ENCODE measurements at places on chromosomes 6 and 20. TPM values are rescaled to one million over a fixed set of nuclear protein-coding genes. Genes with fewer than 3 reads are reported as not detected.

The ENPP4 gene
- total RNA-seq = 20.2 TPM

The BPIFB3 gene
- total RNA-seq = not detected

The TMEM217 gene
- total RNA-seq = 1.2 TPM

The EMILIN3 gene
- 0.06 TPM for total RNA-seq

The NOX3 gene
- total RNA-seq = not detected

The FAM8A1 gene
- 27.0 TPM for total RNA-seq

The UBD gene
- not detected for total RNA-seq

The ELOVL5 gene
- 75.2 TPM for total RNA-seq

The LHFPL5 gene
- total RNA-seq = not detected

The DEF6 gene
- total RNA-seq = 39.8 TPM

The BMP6 gene
- total RNA-seq = 1.0 TPM

The NOTCH4 gene
- 36.3 TPM for total RNA-seq

The TNF gene
- total RNA-seq = 2.1 TPM

DNA sequence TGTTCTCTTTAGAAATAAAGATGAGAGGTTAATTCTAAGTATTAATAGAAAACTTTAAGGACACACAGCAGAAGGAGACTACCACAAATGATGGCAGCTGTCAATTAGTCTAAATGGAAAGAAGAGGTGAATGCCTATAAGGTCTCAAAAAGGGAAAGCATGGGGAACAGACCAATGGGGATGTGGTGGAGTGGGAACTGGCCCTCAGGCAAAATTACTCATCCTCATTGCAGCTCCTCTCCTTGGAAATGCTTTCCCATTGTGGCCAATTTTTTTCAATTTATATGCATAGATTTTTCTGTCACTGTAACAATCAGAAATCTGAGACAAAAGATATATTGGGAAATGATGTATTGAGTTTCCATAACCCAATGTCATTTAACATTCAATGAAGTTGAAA lies 222.9 kb upstream of the DEFB112 start:
- no peak overlapping the region for H3K4me3 ChIP-seq
- H3K27me3 ChIP-seq = no peaks in the 10 kb centered on the region
- no peaks in the 10 kb centered on the region for H3K36me3 ChIP-seq
- DNase-seq = no peak
- H3K4me1 ChIP-seq = no peaks in the 10 kb centered on the region

GRCh38 chr6:37650071-37650481 lies 47.6 kb downstream of the MDGA1 start:
- DNase-seq = no peak
- H3K4me1 ChIP-seq = peaks cover 7% of the 10 kb centered on the region
- no peaks in the 10 kb centered on the region for H3K27me3 ChIP-seq
- H3K4me3 ChIP-seq = no peak overlapping the region
- no peaks in the 10 kb centered on the region for H3K36me3 ChIP-seq

- no peaks in the 10 kb centered on the region for H3K27me3 ChIP-seq
- DNase-seq = no peak
- H3K36me3 ChIP-seq = no peaks in the 10 kb centered on the region
- H3K27ac ChIP-seq = no peak overlapping the region
Measured at GRCh38 chr6:6164367-6164766, 156.1 kb downstream of the F13A1 start.

- no peaks in the 10 kb centered on the region for H3K27me3 ChIP-seq
- DNase-seq = no peak
- H3K4me3 ChIP-seq = no peak overlapping the region
- no peak overlapping the region for H3K27ac ChIP-seq
- no peaks in the 10 kb centered on the region for H3K4me1 ChIP-seq
- no peaks in the 10 kb centered on the region for H3K36me3 ChIP-seq
Measured at GRCh38 chr6:162580619-162581018, 146.9 kb downstream of the PRKN start.

GRCh38 chr6:4922488-4923037 lies 81.3 kb downstream of the RPP40 start:
- DNase-seq = no peak
- no peaks in the 10 kb centered on the region for H3K27me3 ChIP-seq
- H3K4me1 ChIP-seq = no peaks in the 10 kb centered on the region

GRCh38 chr6:7406743-7407142 lies 17.1 kb downstream of the RIOK1 start:
- H3K27me3 ChIP-seq = no peaks in the 10 kb centered on the region
- H3K4me1 ChIP-seq = no peaks in the 10 kb centered on the region
- H3K27ac ChIP-seq = no peak overlapping the region
- peaks cover 71% of the 10 kb centered on the region for H3K36me3 ChIP-seq
- no peak for DNase-seq

DNA sequence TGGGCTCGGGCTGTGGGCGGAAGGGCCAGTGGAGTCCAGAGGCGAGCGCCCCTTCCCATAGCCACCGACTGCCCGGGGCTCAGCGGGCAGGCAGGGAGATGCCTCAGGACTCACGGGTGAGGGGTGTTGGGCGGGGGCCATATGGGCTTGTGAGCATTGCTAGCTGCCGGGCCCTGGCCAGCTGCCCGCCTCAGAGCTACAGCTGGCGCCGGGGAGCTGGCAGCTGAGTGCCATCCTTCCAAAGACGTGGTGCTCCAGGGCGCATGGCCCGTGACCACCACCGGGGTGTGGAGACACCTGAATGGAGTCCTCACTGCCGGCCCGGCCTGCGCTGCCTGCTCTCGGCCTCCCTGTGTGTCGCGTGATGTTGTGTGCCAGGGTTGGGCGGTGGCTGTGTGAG lies 10.6 kb upstream of the RBBP8NL start:
- no peaks in the 10 kb centered on the region for H3K27me3 ChIP-seq
- DNase-seq = no peak
- no peaks in the 10 kb centered on the region for H3K4me1 ChIP-seq
- H3K27ac ChIP-seq = no peak overlapping the region

GRCh38 chr6:13886949-13887348 lies 37.8 kb upstream of the RNF182 start:
- no peak overlapping the region for H3K27ac ChIP-seq
- H3K36me3 ChIP-seq = no peaks in the 10 kb centered on the region
- DNase-seq = no peak
- H3K4me3 ChIP-seq = no peak overlapping the region
- H3K4me1 ChIP-seq = no peaks in the 10 kb centered on the region

DNA sequence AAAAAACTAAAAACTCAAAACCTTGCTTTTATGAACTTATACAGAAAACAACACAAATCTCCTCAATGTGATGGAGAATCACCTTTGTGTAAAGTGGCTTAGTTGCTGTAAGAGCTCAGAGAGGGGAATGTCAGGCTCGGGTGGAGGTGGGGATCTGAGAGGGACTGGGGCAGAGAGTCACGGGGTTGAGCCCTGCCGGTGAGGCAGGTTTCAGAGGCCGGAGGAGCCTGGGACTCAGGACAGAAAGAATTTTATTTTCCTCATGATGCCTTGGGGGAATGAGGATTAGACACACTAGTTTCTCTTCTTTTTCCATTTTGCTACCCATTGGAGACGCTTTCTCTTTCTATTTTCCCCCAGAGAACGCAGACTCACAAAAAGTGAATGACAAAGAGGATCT lies 252.3 kb upstream of the FOXQ1 start:
- DNase-seq = no peak
- H3K36me3 ChIP-seq = no peaks in the 10 kb centered on the region
- H3K27me3 ChIP-seq = no peaks in the 10 kb centered on the region
- H3K4me3 ChIP-seq = no peak overlapping the region
- no peak overlapping the region for H3K27ac ChIP-seq

DNA sequence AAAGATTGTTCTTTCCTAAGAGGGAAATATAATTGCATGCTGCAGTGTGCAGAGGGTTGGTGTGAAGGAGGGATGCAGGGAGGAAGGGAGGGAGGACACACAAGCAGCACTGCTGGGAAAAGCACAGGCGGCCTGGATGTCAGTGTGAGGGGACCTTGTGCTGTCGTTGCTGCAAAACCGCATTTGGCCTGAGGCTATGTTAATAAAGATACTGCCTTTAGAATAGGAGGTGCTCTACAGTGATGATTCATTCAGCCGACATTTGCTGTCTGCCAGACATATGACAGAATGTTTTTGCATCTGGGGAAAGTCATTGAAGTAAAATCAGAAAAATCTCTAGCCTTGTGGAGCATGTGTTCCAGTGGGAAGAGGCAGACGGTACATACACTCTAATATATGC lies 50.5 kb upstream of the TRIM26 start:
- H3K27me3 ChIP-seq = no peaks in the 10 kb centered on the region
- no peak for DNase-seq
- H3K4me3 ChIP-seq = no peak overlapping the region
- H3K27ac ChIP-seq = no peak overlapping the region

- no peak for DNase-seq
- no peaks in the 10 kb centered on the region for H3K36me3 ChIP-seq
- peaks cover 47% of the 10 kb centered on the region for H3K4me1 ChIP-seq
Measured at GRCh38 chr20:37986044-37986858, 47.0 kb downstream of the TTI1 start.

- DNase-seq = no peak
- no peaks in the 10 kb centered on the region for H3K36me3 ChIP-seq
- H3K27me3 ChIP-seq = no peaks in the 10 kb centered on the region
- H3K27ac ChIP-seq = no peak overlapping the region
- no peak overlapping the region for H3K4me3 ChIP-seq
Measured at GRCh38 chr20:9968015-9968414, 66.8 kb upstream of the ANKEF1 start.

- no peak overlapping the region for H3K4me3 ChIP-seq
- no peaks in the 10 kb centered on the region for H3K4me1 ChIP-seq
- no peaks in the 10 kb centered on the region for H3K36me3 ChIP-seq
- H3K27ac ChIP-seq = no peak overlapping the region
Measured at GRCh38 chr6:48998574-48998973, 464.5 kb downstream of the MMUT start.

- no peak for DNase-seq
- no peaks in the 10 kb centered on the region for H3K36me3 ChIP-seq
- H3K27ac ChIP-seq = no peak overlapping the region
- H3K27me3 ChIP-seq = no peaks in the 10 kb centered on the region
- no peak overlapping the region for H3K4me3 ChIP-seq
- H3K4me1 ChIP-seq = no peaks in the 10 kb centered on the region
Measured at GRCh38 chr6:124027392-124027791, 223.7 kb downstream of the NKAIN2 start.

DNA sequence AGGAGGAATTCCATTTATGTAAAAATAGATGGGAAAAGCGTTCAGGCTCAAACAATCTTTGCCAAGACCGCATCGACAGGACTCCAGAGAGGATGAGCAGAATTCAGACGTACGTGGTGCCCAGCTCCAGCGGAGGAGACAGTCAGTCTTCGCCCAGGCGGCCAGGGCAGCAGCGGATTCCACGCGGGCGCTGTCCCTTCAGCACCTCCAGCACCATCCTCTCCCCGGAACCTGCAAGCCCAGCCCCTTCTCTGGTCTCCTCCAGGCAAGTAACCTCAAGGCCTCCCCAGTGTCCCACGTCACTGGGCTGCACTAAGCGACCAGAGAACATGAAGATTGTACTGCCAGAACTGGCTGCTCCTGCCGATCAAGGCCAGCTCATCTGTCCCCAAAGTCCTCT lies 2.8 kb upstream of the KCNQ2 start:
- DNase-seq = peak; percentile 69
- H3K27me3 ChIP-seq = peaks cover 8% of the 10 kb centered on the region
- H3K27ac ChIP-seq = no peak overlapping the region

DNA sequence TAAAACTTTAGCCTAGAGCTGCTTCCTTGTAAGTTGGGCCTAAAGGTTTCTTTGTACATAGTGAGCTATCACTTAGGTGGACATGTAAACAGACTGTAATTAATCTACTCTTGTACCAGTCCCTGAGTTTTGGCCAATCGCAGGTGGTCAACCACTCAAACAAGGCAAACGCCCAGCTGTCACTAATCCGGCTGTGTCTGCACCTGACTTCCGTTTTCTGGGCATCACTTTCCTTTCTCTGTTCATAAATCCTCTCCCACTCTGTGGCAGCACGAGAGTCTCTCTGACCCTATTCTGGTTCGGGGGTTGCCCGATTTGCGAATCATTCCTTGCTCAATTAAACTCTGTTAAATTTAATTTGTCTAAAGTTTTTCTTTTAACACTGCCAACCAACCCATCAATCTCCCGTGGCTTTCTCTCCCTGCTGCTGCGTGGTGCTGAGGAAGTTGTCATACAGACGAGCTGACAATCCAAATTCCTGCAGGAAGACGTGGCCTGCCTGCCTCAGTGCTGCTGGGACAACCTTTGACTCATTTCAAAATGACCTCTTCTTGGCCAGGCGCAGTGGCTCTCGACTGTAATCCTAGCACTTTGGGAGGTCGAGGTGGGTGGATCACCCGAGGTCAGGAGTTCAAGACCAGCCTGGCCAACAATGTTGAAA lies 206.3 kb downstream of the QKI start:
- H3K36me3 ChIP-seq = no peaks in the 10 kb centered on the region
- no peaks in the 10 kb centered on the region for H3K4me1 ChIP-seq
- no peaks in the 10 kb centered on the region for H3K27me3 ChIP-seq
- H3K27ac ChIP-seq = no peak overlapping the region
- no peak for DNase-seq

GRCh38 chr6:106431972-106432371 lies 71.5 kb downstream of the CRYBG1 start:
- no peaks in the 10 kb centered on the region for H3K36me3 ChIP-seq
- H3K4me3 ChIP-seq = no peak overlapping the region
- H3K27me3 ChIP-seq = no peaks in the 10 kb centered on the region
- H3K27ac ChIP-seq = no peak overlapping the region

DNA sequence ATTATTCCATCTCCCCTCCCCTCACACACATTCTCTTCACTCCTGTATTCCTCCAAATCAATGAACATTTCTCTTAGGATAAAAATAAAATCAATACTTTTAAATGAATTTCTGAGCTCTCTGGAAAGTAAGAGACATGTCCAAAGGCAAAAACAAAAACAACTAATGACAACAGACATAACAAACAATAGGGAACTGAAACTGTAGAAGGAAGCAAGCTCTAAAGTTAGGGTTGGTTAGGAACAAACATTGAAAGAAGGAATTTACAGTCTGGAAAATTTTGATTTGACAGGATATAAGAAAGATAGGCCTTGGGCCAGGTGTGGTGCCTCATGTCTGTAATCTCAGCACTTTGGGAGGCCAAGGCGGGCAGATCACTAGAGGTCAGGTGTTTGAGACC lies 17.5 kb upstream of the MYCT1 start:
- DNase-seq = no peak
- H3K27ac ChIP-seq = no peak overlapping the region
- H3K4me3 ChIP-seq = no peak overlapping the region
- no peaks in the 10 kb centered on the region for H3K4me1 ChIP-seq

Measured in upper lobe of left lung (tissue), 6 donors.